Omental fat pad (tissue), 4 donors: ENCODE measurements at places on chromosomes 5 and 9. TPM values are rescaled to one million over a fixed set of nuclear protein-coding genes. Genes with fewer than 3 reads are reported as not detected.

DNA sequence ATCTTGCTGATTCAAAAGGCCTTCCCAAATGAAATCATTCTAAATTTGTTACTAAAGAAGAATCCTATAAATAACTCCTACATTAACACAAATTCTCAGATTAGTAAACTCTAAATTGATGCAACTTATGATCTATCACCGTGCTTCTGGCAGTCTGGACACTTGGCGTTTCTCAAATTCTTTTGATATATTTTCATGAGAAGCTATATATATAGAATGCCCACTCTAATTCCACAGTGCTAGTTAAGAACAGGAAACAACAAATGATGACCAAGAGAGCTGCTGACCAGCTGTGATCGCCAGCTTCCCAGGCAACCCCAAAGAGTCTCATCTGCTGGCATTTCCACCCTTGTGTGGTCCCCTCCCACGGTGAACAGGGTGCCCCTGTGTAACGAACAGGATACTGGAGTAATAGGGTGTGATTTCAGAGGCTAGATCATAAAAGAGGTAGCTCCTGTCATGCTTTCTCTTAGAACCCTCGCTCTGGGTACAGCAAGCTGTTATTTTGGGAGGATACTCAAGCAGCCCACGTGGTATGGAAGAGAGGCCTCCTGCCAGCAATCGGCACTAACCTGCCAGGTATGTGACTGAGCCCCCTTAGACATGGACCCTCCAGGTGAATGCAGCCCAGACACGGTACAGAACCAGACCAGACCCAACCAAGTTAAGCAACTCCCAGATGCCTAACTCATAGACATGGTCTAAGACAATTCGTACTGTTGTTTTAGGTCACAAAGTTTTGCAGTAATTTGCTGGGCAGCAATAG, 64.7 kb downstream of the CDC14B start:
- DNase-seq = no peak

- DNase-seq = no peak
Observed at GRCh38 chr5:107853031-107853430, 182.3 kb upstream of the EFNA5 start.

AKNA gene
- 86.1 TPM for total RNA-seq

TRIM7 gene
- total RNA-seq = 0.84 TPM

GRCh38 chr9:18268381-18268780, 205.6 kb upstream of the ADAMTSL1 start:
- DNase-seq = no peak

GRCh38 chr5:68041293-68041692, 174.3 kb upstream of the PIK3R1 start:
- no peak for DNase-seq

SLC6A7 gene
- total RNA-seq = not detected

- DNase-seq = no peak
Observed at GRCh38 chr5:42991404-42992087, 48.6 kb downstream of the ANXA2R start.

DNA sequence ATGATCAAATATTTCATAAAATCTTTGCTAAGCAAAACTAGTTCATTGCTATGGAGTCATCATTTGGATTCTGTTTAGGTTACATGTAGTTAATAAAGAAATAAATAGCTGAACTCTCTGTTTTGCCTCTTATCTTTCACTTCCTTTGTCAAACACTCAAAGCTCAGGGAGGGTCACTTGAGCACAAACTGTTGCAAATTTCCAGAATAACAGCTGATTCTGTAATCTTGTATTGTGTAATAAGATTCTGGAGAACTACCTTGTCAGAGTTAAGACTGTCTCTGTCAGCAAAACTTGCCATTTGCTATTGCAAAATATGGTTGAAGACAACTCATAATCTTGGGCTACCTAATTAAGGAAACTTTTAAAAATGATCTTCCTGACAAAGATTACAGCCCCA, 182.0 kb upstream of the MOCS2 start:
- DNase-seq = no peak

GRCh38 chr9:18800579-18800978, 232.4 kb downstream of the SAXO1 start:
- DNase-seq = no peak

ABCA2 gene
- total RNA-seq = 31.5 TPM

HAVCR2 gene
- total RNA-seq = 84.9 TPM

GRCh38 chr9:97398999-97399758, 12.7 kb upstream of the TDRD7 start:
- peak; percentile 52 for DNase-seq

GRCh38 chr5:55037046-55037771, 13.2 kb downstream of the GZMK start:
- no peak for DNase-seq

DNA sequence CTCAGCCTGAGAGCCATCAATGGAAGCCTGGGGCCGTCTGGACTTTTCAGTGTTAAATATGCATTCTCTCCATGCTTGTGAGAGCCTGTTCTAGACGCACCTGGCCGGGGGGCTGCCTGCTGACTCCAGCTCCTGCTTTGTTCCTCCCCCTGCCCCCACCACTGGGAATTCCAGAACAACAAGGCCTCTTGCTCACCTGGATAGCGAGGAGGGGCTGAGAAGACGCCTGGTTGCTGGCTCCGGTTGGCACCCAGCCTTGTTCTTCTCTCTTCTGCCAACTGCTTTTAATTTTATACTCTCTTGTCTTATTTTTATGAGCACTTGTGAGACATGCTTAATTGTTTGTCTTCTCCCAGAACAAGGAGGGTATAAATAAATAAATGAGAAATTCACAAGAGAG, 15.0 kb upstream of the RAPGEF1 start:
- DNase-seq = no peak

NFIL3 gene
- 247 TPM for total RNA-seq

SH2D3C gene
- 33.6 TPM for total RNA-seq

GRCh38 chr5:157328277-157328912, 62.5 kb downstream of the CYFIP2 start:
- DNase-seq = no peak

NKD2 gene
- 2.2 TPM for total RNA-seq
